ENCODE measurements at places on chromosomes 6 and 20. TPM values are rescaled to one million over a fixed set of nuclear protein-coding genes. Genes with fewer than 3 reads are reported as not detected.

- DNase-seq = no peak
Measured at GRCh38 chr6:134331256-134331655, 13.3 kb upstream of the SGK1 start.

GRCh38 chr20:5949943-5950270, 426 bp downstream of the TRMT6 start:
- DNase-seq = no peak

DNA sequence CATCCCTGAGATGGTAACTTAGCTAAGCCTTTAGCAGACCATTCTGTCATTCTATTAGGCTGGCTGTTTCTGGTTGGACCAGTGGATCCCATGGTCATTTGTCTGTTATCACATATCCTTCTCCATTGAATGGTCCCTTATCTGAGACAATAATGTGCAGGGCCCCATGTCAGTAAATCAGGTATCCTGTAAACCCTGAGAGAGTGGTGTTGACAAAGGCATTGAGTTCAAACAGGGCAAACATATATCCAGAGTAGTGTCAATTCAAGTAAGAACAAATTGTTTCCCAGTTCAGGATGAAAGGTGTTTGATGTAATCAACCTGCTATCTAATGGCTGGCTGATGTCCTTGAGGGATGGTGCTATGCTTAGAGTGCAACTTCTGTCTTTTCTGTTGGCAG, 126.2 kb downstream of the LINC00237 start:
- no peak for DNase-seq

- no peak for DNase-seq
Measured at GRCh38 chr6:28311139-28311823, 24.7 kb downstream of the ZSCAN31 start.

DNA sequence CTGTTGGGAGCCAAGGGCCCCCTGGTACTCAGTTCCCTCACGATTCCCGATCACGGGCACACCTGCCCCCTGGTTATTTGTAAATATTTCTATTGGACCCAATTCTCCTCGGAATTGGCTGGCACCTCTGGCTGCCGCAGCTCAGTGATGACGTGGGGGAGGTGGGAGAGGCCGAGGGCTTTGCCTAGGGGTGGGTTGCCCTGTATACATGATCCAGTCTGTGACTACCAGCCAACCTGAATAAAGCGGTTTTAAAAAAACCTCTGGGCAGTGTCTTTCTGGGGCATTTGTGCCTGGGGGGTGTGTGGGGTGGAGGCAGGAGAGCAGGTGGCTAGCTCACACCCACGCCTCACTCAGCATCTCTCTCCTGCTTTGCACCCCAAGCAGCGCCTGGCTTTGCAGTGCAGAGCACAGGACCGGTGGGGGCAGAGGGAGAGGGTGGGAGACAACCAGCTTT, 42.2 kb downstream of the VSTM2L start:
- DNase-seq = no peak

The ABT1 gene
- total RNA-seq = 13.1 TPM

The CLPSL1 gene
- not detected for total RNA-seq

The SLPI gene
- total RNA-seq = 0.17 TPM
